Left ventricle myocardium inferior (tissue), 1 donor: ENCODE measurements at places on chromosomes 2 and 18. TPM values are rescaled to one million over a fixed set of nuclear protein-coding genes. Genes with fewer than 3 reads are reported as not detected.

GRCh38 chr2:202376460-202377206 lies 506 bp downstream of the BMPR2 start:
- DNase-seq: peak; percentile 29

DNA sequence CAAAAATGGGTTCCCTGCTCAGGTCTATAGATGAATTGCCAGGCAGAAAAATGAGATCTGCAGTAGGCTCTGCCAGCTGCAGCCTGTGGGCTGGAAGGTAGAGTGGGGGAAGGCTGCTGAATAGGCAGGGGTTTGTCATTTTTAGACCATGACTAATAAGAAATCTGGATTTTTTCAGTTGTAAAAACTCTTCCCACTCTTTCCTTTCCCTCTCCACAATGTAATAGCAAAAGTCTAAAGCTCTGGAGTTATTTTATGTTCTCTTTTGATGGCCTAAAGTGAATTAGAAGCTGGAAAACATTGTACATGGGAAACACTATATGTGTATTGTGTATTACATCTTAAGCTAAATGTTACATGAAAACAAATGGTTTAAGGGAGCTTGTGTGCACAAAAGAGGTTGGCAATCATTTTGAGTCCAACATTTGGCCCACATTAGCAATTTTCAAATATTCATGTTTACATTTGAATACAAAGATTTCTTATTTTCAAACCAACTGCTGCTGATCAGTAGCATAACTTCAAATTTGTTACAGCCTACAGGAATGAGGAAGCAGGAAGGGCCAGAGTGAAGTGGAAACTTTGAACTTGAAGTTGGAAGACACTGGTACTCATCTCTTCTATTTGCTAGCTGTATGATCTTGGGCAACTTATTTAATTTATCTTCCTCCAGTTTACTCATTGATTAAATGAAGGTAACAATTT lies 407.1 kb downstream of the SLC4A3 start:
- no peak for DNase-seq

DNA sequence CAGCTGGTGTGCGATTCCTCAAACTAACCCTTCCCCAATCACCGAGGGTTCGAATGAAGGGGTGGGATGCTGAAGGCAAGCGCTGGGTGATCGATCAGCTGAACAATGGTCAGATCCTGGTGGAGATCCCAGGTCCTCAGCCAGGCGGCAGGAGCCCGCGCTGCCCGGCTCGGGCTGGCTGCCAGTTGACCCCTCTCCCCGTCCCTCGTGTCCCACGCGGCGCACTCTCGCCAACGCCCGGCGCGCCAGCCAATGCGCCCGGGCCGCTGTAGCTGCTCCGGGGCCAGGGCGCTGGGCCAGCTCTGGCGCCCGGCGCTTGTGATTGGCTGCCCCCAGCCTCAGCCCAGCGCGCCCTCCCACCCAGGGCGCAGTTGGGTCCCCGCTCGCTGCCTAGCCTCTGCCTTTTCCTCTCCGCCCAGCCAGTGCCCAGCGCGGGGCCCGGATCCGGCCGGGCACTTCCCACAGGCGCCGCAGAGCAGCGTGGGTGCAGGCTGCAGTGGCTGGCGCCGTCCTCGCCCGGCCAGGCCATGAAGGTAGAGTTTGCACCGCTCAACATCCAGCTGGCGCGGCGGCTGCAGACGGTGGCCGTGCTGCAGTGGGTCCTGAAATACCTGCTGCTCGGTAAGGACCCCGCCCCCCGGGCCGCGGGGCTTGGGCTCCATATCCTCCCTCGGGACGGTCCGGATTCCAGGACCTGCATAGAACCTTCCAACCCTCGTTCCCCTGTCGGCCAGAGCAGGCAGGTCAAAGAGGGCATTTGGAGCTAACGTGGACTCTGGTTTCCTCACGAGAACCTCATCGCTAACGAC lies at the start of gene MOGAT1:
Gene MOGAT1 (plus strand): TSS at position 400 of the 809 bp plus-strand sequence. CDS start 128 bp downstream, at position 528.
- DNase-seq: peak; percentile 50

DNA sequence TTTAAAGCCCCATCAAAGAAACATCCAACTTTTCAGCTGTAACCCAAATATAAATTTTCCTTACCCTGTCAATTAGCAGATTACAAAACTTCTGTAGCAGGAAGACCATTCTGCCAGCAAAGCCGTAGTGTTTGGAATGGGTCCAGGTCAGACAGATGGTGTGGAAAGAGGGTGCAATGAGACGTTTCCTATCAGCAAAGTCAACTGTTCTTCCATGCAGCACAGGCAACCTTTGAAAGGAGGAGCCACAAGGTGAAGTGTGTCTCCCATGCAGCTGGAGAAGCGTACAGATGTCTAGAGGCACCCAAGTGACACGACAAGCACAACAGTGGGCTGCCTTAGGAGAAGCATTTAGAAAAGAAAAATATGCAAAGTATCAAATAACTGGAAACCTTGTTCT lies 83.7 kb downstream of the SP3 start:
- no peak for DNase-seq

DNA sequence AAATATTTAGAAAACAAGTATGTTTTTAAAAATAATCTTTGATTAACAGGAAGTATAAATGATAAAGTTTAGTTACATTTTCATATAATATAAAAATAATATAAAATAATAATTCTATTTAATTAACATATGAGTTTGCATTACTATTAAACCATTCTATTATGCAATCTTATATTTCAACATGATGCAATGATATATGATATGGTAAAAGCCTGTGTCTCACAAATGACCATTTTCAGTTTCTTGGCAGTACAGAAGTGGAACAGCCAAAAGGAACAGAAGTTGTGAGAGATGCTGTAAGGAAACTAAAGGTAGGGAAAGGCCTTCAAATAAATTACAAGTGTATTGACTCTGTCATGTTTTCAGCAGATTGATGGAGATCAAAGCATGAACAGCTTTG lies 230.8 kb downstream of the GULP1 start:
- DNase-seq: no peak

- no peak for DNase-seq
Measured at GRCh38 chr2:127320586-127321275, 26.8 kb upstream of the ERCC3 start.

INHBB gene
- total RNA-seq: 3.2 TPM

DSG3 gene
- not detected for total RNA-seq

DNA sequence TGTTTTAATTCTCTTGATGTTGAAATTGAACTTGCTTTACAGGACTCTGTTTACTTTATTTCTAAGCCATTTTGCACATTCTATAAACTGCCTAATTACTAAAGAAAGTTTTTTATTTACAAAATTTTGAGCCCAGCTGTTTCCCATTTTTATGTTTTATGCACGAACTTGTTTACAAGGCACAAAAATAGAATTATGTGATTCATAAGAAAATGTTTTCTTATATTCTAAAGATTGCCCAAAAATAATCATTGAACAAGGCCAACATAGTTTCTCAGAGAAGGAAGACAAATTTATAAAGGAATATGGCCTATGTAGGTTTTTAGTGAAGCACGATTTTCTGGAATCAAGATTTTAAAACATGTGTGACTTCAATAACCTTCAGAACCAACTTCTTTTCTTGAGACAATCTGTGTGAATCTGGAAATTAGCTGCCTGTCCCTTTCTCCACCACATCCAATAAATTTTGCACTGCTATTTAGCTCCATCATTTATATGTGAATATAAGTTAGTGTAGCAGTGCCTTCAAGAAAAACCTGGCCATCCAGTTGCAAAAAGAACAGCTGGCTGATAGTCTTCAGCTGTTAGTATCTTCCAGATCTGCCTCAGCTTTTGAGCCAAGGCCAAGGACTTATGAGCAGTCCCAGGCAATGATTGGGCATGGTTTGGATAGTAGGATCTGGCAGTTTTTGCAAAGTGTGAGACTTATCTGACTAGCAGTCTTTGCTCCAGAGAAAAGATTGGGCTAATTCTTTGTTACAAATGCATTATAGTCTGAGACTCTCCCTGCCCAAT lies 253.2 kb upstream of the COL3A1 start:
- no peak for DNase-seq

DNA sequence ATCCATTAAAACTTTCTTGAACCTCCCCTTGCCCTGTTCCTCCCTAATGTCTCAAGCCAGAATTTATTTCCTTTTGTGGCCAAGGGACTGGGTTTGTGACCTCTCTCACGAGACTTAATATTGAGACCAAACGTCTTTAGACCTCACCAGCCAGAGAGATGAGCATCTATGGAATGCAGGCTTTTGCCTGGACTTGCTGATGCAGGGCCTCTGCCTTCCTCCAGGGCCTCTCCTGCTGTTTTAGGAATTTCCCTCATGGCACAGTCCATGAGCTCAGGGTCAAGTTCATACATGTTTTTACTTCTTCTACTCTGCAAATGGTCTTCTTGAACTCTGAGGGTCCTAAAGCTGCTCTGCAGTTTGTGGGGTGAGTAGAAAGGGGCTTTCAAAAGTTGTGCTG lies 22.3 kb downstream of the IL1B start:
- no peak for DNase-seq
